NCI-H2029 treated with DMSO at 0.1 percent for 48 hours (cell line): ENCODE measurements at places on chromosomes 2 and 18.

DNA sequence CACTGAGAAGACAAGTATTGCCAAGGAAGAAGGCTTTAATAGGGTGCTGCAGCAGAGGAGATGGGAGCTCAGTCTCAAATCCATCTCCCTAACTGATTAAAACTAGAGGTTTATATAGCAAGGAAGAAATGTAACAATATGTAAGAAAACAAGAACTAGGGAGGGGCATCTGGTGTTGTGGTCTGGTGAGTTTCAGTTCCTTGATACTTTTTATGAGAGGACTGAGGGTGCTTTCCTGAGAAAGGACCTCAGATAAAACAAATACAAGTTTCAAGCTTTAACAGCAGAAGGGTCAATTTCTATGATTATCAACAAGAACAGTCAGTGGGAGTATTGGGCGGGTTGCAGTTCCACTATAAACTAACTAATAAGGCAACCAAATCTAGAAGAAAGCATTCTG lies 1967.5 kb downstream of the SUCLG1 start:
- no peak for DNase-seq

DNA sequence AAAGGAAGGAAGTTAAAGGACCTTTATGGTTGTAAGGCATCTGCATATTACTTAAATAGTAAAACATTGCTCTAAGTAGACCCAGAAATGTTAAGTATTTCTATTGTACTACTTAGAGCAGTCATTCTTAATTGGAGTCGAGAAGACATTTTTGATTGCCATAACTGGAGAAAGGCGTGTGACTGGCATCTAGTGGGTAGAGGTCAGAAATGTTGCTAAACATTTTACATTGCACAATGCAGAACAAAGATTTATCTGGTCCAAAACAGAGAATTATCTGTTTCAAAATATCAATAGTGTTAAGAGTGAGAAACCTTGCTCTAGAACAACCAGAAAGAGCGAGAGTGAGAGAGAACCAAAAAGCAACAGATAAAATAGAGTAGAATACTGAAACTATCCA lies 23.3 kb upstream of the ROCK1 start:
- no peak for DNase-seq

GRCh38 chr18:9103376-9103873 lies 926 bp downstream of the NDUFV2 start:
- DNase-seq, result peak; percentile 15

GRCh38 chr2:103875131-103875530 lies 978.8 kb upstream of the POU3F3 start:
- no peak for DNase-seq

DNA sequence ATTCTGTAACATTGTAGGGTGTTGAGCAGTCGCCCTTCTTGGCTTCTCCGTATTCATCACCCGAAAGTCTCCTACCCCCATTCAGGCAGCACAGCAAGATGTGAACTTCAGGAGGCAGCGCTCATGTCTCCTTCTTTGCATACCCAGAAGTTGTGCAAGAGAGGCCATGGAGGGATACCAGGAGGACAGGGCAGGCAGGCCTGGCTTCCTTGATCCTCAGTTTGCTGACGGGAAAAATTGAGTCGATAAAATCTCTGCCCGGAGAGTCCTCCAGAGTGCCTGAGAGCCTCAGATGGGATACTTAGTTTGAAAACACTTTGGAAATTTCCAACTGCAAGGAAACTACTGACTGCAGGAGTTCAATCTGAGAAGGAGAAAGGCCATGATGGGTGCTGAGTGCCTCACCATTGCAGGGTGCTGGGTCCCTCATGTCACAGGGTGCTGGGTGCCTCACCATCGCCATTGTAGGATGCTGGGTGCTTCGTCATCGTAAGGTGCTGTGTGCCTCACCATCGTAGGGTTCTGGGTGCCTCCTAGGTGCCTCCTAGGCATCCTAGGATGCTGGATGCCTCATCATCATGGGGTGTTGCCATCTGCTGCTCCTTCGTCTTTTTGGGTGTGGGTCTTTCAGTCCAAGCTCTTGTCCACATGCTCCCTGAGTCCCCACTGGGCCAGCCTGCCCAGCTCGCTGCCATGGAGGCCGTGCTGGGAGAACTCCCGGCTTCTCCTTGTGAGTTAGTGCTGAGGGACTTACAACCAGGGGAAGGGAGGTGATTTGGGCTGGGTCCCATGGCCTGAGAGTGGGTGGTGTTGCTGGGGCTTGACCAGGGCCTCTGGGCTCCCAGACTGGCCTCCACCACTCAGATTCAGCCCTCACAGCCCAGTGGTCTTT lies 162.4 kb downstream of the DDX1 start:
- DNase-seq, result no peak

- DNase-seq, result no peak
Measured at GRCh38 chr2:17136231-17136630, 382.0 kb downstream of the RAD51AP2 start.

GRCh38 chr18:41390309-41390708 lies 564.7 kb upstream of the PIK3C3 start:
- no peak for DNase-seq
